PC-9 (cell line): ENCODE measurements at places on chromosomes 2 and 18. TPM values are rescaled to one million over a fixed set of nuclear protein-coding genes. Genes with fewer than 3 reads are reported as not detected.

Gene CTAGE1
- total RNA-seq, result not detected in 2 replicates

GRCh38 chr2:223222397-223222796 is 170.4 kb downstream of the KCNE4 start:
- peak; percentile 16 for DNase-seq

GRCh38 chr2:85550486-85550885 is 10.8 kb downstream of the GGCX start:
- DNase-seq, result no peak

DNA sequence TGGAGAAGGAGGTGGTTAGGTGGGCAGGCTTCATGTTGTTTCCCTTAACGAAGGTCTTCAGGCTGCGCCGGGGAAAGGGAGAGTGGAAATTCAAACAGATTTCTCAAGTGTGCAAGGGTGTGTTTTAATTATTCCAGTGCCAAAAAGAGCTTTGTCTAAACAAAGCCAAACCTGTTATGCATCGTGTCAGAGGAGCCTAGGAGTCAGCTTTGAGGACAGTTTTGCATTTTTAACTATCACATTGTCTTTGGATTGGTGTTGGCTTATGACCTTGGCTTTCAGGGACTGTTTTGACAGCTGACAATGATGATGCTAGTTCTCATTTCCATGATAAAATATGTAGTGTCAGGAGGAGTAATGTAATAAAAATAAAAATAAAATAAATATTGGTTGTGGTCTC is 144.8 kb downstream of the LDLRAD4 start:
- DNase-seq, result no peak

- no peak for DNase-seq
These were observed 25.8 kb downstream of the SANBR start for GRCh38 chr2:61091485-61091884.
